Calu3 (cell line): ENCODE measurements at places on chromosomes 6 and 20. TPM values are rescaled to one million over a fixed set of nuclear protein-coding genes. Genes with fewer than 3 reads are reported as not detected.

DNA sequence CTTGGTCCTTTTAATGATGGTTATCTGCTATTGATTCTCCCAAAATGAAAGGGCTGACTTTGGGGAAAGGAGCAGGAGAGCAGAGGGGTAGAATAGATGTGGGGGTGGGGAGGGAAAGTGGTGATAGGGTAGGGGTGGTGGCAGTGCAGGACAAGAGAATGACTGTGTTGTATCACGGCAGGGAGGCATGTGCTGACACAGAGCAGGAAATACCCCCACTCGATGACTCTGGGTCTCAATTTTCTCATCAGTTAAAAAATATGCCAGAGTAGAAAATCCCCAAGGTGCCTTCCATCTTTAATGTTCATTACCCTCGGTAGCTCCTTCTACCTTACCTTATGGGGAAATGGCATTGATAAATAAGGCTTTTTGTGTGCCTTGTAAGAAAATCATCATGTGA, 79.0 kb upstream of the ATXN1 start:
- no peak overlapping the region for H3K4me3 ChIP-seq
- no peaks in the 10 kb centered on the region for H3K36me3 ChIP-seq
- peak overlapping the region; percentile 42 for H3K27ac ChIP-seq

CALHM4 gene
- total RNA-seq = not detected in 2 replicates

- no peak for DNase-seq
- H3K4me1 ChIP-seq = no peaks in the 10 kb centered on the region
- peaks cover 73% of the 10 kb centered on the region for H3K27me3 ChIP-seq
- no peak overlapping the region for H3K4me3 ChIP-seq
- H3K27ac ChIP-seq = no peak overlapping the region
These were observed 8.9 kb downstream of the KCNK15 start for GRCh38 chr20:44754554-44754953.

GRCh38 chr6:52190409-52190808, 4.2 kb downstream of the IL17A start:
- H3K4me1 ChIP-seq = no peaks in the 10 kb centered on the region
- no peak overlapping the region for H3K4me3 ChIP-seq
- no peak for DNase-seq
- H3K36me3 ChIP-seq = no peaks in the 10 kb centered on the region
- peaks cover 59% of the 10 kb centered on the region for H3K27me3 ChIP-seq

C6orf132 gene
- 85.8 and 88.5 TPM in 2 replicates for total RNA-seq
